ENCODE measurements at places on chromosomes 4 and X. TPM values are rescaled to one million over a fixed set of nuclear protein-coding genes. Genes with fewer than 3 reads are reported as not detected.

- DNase-seq, result no peak
- H3K4me1 ChIP-seq, result peaks cover 6% of the 10 kb centered on the region
- H3K27ac ChIP-seq, result no peak overlapping the region
Measured at GRCh38 chr4:128582427-128582870, 227.1 kb upstream of the JADE1 start.

DNA sequence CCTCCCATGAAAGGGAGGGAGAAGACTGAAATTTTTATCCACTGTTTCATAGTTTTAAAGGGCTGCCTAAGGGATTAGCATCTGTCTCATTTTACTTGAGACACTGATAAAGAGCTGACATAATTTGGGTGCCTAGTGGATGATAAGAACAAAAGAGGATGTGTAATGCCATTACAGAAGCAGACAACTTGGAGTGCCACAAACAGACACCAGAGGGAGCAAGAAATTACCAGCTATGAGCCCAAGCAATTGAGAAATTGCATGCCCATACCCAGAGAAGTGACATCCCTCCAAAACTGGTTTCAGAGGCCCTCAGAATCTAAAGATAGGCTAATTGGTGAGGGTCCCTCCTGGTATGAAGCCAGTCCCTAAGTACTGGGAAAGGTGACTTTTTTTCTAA lies 38.5 kb upstream of the POU3F4 start:
- H3K4me1 ChIP-seq, result no peaks in the 10 kb centered on the region
- no peak overlapping the region for H3K4me3 ChIP-seq

DNA sequence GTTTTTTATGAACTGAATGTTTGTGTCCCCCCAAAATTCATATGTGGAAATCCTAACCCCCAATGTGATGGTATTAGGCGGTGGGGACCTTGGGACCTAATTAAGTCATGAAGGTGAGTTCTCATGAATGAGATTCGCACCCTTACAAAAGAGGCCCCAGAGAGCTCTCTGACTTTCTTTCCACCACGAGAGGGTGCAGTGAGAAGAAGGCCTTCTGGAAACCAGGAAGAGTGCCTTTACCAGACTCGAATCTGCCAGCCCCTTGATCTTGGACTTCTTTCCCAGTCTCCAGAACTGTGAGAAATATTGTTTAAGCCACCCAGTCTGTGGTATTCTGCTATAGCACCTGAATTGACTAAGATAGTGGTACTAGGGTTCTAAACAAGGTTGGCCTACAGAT lies 40.8 kb downstream of the STK26 start:
- no peaks in the 10 kb centered on the region for H3K27me3 ChIP-seq
- no peaks in the 10 kb centered on the region for H3K36me3 ChIP-seq
- DNase-seq, result no peak
- H3K4me1 ChIP-seq, result no peaks in the 10 kb centered on the region
- H3K4me3 ChIP-seq, result no peak overlapping the region
- no peak overlapping the region for H3K27ac ChIP-seq

DNA sequence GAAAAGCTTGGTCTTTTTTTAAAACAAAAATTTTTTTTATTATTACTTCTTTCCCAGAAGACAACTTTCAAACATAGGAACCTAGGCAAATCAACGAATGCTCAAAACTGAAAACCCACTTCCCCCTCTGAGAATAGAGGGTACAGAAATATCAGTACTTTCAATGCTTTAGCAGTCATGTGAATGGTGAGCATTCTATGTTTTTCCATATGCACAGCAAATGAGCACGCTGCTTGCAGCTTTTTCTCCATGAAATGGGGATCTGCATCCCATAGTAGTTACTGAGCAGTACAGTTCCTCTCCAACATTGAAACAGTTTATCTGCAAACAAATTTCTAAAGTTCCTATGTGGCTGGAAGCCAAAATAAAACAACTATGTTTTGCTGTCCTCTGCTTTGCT lies 108.4 kb upstream of the BMP2K start:
- H3K4me3 ChIP-seq, result no peak overlapping the region
- no peaks in the 10 kb centered on the region for H3K36me3 ChIP-seq
- H3K27me3 ChIP-seq, result no peaks in the 10 kb centered on the region
- H3K4me1 ChIP-seq, result no peaks in the 10 kb centered on the region
- H3K27ac ChIP-seq, result no peak overlapping the region

CPXCR1 gene
- polyA plus RNA-seq, result not detected

ADAMTS3 gene
- polyA plus RNA-seq, result 0.99 TPM

Data from SK-N-SH (cell line).